ENCODE measurements at places on chromosomes 7 and 10.

DNA sequence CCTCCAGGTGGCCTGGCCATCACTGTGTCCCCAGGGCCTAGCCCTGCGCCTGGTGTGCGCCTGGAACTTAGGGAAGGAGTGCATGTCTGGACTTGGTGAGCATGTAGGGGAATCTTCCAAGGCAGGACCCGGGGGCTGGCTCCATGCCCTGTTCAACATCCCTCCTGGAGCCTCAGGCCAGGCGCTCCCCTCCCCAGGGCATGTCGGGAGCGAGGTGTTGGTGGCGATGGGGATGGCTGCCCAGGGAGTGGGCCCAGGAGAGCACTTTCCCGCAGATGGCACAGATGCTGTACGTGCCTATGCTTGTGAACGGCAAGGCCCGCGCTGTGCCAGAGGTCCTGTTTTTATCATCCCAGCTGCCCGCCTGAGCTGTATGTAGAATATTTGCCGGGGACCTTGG is 55.0 kb downstream of the CDH23 start:
- no peak for DNase-seq

DNA sequence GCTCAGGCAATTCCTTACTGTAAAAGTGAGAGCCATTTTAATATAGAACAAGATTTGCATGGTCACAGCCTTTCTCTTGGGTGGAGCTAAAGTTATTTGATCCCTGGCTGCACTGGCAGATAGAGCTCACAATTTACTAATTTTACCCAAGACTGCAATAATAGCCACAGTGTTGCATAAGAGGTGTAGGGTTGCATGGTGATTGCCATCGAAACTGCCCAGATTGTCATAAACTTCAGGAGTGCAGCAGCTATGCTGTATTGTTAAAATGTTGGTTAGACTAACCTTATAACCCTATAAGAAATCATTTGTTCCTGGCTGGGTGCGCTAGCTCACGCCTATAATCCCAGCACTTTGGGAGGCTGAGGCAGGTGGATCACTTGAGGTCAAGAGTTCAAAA is 50.0 kb downstream of the VCL start:
- DNase-seq, result no peak

- no peak for DNase-seq
Observed at GRCh38 chr10:59180689-59181270, 4.3 kb downstream of the PHYHIPL start.

DNA sequence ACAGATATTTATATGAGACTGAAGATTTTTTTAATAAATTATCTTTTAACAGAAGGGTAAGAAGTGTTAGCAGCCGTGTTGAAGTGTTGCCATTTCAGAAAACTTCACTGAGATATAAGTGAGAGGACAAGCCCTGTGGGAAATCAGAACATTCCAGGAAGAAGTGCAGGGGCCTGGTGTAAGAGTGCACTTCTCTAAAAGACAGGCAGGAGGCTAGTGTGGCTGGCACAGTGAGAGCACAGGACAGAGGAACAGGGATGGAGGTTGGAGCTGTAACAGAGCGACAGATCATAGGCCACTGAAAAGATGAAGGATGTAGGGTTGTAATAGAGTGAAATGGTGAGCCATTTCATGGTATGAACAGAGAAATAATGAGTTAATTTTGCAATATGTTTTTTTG is 608.9 kb downstream of the SORCS1 start:
- no peak for DNase-seq

GRCh38 chr10:98323221-98324164 is 55.5 kb upstream of the LOXL4 start:
- peak; percentile 45 for DNase-seq

DNA sequence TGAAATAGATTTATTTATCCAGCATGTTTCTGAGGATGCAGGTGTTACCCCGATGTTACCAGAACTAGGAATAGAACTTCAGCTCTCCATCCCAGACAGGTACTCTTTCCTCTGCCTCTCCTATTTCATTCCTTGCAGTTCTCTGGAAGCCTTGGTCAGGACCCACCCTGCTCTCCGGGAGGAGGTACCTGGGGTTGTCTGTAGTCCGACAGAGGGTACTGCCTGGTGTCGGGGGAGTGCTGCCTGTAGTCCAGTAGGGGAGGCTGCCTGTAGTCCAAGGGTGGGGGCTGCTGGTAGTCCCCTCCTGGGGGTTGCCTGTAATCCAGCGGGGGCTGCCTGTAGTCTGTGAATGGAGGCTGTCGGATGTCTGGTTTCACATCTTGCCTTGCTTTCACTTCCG is 328.4 kb downstream of the PHTF2 start:
- DNase-seq, result no peak

GRCh38 chr7:116929021-116929420 is 24.3 kb upstream of the ST7 start:
- no peak for DNase-seq

- DNase-seq, result no peak
Observed at GRCh38 chr7:34277016-34277802, 371.9 kb downstream of the BMPER start.

Data from NCI-H1105 treated with DMSO at 0.1 percent for 48 hours (cell line).